Thoracic aorta (tissue), 2 donors: ENCODE measurements at places on chromosomes 4 and X.

- no peak for DNase-seq
Measured at GRCh38 chr4:145521282-145521681, 39.6 kb downstream of the SMAD1 start.

DNA sequence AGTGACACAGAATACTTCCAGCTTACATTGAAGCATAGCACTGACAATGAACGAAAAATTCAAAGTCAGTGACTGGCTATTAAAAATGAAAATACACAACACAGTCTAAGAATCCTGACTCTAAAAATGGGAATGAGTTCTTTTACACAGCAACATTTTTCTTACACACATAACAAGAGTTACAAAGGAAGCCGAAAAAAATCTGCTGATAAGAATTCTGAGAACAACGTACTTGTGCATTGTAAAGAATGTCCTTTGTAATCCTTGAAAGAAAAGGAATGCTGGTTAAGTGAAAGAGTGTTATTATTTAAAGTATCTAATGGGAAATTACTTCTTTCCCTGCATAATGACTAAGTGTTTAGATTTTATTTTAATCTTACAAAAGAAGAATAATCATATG, 199.4 kb downstream of the PRDM5 start:
- DNase-seq = no peak

DNA sequence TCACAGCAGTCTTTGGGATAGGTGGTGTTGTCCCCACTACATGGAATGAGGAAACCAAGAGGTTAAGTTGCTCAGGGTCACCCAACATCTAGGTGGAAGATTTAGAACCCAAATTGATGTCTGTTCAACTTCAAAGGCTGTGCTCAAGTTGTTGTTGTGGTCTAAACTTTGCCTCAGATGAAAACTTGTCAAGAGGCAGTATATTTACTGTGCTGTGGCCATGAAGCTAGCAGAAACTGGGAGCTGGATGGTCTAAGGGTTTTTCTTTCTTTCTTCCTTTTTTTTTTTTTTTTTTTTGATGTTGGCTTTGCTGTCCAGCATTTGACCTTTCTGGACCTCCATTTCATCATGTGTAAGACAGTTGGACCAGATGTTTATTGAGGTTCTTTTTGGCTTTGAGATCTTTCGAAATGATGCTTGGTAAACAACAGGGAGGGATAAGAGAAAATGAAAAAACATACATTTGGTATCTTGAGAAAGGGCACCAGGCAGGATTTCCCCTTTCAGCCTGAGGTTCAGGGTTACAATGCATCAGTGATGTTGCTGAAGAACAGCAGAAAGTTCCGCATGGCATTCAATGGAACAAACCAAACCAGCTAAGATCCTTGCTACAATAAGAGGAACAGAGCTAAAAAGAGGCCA, 166.2 kb upstream of the RPS6KA3 start:
- no peak for DNase-seq

DNA sequence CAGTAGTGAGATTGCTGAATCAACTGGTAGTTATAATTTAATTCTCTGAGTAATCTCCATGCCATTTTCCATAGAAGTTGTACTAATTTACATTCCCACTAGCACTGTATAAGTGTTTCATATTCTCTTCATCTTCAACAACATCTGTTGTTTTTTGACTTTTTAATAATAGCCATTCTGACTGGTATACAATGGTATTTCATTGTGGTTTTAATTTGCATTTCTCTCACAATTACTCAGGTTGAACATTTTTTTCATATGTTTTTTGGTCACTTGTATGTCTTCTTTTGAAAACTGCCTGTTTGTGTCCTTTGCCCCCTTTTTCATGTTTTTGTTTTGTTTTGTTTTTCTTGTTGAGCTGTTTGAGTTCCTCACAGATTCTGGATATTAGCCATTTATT, 880.2 kb downstream of the RAPGEF2 start:
- DNase-seq = no peak

DNA sequence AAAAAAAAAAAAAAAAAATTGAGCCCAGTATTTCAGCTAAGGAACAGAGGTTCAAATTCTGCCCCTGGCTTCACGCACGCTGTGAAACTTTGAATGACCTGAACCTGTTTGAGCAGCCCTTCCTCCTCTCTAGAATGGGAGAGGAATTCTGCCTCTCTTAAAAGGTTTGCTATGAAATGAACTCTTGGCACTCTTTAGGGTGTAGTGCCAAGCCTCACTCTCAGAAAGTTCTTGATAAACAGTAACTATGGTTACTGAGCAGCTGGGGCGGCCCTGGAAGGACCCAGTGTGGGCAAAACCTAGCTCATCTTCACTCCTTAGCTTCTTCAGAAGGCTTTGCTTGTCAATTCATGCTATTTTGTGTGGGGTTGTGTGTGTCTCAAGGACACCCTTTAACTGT, 73.7 kb downstream of the GEMIN8 start:
- no peak for DNase-seq

GRCh38 chrX:77788050-77788449, 2.0 kb upstream of the ATRX start:
- DNase-seq = no peak

DNA sequence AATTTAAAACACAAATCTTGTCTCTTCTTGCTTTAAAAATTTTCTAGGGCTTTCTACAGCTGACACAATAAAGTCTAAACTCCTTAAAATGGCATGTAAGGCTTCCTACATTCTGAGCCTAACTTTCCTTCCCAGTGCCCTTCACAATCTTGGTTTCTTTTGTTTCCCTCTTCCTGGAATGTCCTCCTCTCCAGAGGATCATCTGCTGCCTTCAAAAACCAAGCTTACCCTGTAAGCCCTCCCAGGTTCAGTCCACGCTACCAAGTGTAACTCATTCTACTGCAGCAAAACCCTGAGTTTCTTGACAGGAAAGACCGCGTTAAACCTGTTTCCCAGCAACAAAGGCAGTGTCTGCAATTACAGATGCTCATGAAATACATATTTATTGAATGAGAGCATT, 91.3 kb downstream of the SHISA3 start:
- no peak for DNase-seq

- no peak for DNase-seq
Measured at GRCh38 chr4:171348090-171348489, 465.1 kb upstream of the GALNTL6 start.

GRCh38 chr4:53039741-53040458, 177.8 kb downstream of the RASL11B start:
- DNase-seq = no peak

DNA sequence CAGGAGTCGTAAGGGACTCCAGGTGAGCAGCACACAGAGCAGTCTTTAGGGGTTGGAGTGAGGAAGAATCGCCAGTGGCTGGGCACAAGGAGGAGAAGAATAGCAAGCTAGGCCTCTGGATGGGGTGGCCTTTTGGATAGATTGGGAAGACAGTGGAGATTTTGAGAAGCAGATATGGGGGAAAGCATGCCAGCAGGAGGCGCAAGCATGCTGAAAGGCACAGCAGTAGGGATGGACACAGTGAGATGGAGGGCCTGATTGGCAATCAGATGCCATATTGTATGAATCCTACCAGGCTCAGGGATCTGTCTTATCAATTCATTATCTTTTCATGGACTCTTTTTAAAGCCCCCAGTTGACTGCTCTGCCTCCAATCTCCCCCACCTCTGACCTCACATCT, 60.4 kb upstream of the MAGEA4 start:
- DNase-seq = no peak

- DNase-seq = no peak
Measured at GRCh38 chr4:24073948-24074347, 184.1 kb upstream of the PPARGC1A start.

- no peak for DNase-seq
Measured at GRCh38 chr4:181821039-181822004, 421.9 kb upstream of the TENM3 start.

- DNase-seq = no peak
Measured at GRCh38 chrX:107204068-107204605, 2.1 kb downstream of the NUP62CL start.

DNA sequence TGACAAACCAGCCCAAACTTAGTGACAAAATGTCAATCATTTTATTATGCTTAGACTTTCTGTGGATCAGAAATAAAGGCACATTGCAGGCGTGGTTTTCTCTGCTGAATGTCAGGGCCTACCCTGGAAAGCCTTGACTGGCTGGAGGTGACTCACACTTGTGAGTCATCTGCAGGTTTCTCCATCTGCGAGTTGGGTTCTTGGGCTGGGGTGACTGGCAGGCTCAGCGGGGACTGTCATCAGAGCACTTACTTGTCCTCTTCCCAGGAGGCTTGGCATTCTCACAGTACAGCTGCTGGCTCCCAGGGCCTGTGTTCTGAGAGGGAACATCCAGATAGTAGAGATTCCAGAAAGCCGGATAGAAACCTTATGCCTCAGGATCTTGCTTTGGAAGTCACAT, 153.8 kb upstream of the AGA start:
- no peak for DNase-seq

DNA sequence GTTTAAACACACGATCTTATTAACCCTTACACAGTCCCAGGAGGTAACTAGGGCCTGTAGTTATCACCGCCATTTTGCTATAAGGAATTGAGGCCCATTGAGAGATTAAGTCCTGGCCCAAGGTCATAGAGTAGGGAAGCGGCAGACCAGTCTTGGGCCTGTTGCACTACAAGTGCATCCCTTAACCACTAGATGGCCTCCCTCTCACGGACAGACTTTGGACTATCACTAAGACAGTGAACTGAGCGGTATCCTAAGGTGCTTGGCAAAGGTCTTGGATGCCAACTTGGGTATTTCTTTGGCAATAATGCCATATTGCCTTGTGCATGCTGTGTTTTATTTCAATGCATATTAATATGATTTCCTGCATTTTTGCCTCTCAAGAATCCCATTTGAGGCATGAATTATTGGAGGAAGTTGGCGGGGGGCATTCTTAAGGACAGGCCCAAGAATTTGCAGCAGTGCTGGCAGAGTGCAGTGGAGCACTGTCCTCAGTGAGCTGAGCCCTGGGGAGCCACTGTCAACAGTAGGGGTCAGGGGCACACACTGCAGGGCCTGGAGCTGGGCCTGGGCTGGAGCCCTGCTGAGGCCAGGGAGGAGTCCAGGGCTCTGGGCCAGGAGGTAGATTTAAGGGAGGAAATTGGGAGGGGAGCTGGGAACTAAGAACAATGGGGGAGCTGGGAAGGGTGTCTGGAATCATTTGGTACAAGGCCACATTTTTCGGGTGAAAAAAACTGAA, 147.4 kb downstream of the SMIM20 start:
- no peak for DNase-seq

GRCh38 chr4:46425775-46426400, 36.0 kb upstream of the GABRA2 start:
- no peak for DNase-seq

- no peak for DNase-seq
Measured at GRCh38 chrX:24619647-24620046, 27.5 kb downstream of the PCYT1B start.

GRCh38 chrX:42751573-42751972, 26.4 kb downstream of the PPP1R2C start:
- no peak for DNase-seq

- DNase-seq = no peak
Measured at GRCh38 chrX:10603612-10604011, 16.8 kb downstream of the MID1 start.

DNA sequence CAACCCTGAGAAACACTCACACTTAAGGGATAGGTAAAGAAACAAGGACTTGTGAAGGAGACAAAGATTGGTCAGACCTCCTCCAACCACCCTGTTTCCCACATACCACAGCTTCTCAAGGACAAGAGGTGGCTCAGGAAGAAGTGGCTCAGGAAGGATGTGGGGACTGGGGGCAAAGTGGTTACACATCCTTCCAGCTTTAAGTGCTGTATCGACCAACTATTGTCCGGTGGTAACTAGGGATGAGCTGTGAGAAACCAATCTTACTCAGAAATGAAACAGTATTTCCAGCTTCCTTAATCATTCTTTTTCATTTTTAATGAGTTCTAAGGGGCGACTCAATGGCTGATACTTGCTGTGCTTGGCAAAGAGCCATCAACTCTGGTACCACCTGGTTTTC, 8.5 kb upstream of the LHFPL1 start:
- no peak for DNase-seq

- DNase-seq = no peak
Measured at GRCh38 chr4:99821918-99822503, 5.4 kb downstream of the DAPP1 start.

GRCh38 chrX:24085101-24085500, 30.3 kb downstream of the EIF2S3 start:
- no peak for DNase-seq

DNA sequence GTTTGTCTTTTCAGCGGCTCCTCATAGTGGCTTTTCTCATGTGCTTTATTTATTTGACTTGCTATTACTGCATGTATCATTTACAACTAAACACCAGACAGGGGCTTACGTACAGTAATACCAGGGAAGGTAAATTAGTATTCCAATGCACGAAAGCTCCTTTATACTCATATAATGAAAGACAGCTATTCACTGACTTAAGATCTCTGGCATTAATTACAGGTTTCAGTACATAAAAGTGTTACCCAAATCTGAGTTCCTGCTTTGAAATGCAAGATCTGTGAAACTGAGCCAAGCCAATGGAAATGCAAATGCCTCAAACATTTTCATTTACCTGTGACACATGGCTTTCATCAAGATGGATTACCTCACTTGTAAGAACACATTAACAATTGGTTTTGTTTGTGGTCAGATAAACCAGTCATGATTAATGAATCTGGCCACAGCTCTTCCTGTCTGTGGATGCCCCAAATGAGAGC, 107.2 kb downstream of the ANAPC4 start:
- DNase-seq = no peak

DNA sequence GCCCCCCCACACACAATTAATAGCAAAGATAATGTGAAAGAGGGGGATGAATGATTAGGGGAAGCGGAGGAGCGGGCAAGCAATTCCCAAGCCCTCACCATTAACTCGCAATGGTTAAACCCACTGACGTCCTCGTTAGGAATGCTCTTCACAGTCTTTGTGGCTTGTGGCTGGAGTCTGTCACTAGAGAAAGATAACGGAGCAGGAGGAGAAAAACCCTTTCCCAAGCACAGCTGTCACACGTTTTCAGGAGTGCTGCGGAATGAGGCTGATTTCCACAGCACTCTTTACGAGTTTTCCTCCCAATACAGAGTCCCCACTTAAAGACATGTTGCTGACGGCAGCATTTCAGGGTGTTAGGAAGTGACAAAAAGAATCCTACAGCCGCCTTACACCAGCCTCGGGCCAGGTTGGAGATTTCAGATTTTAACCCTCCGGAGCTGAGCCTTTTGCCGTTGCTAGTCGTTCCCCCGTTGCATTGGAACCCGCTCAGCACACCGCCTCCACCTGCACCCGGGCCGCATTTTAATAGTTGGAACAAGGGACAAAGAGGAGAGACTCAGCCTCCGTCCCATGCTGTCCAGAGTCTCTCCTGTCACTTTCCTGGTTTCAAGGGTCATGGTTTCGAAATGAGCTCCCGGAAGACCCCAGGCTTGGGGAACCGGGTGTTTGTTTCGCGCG, 92.2 kb downstream of the GEMIN8 start:
- no peak for DNase-seq

DNA sequence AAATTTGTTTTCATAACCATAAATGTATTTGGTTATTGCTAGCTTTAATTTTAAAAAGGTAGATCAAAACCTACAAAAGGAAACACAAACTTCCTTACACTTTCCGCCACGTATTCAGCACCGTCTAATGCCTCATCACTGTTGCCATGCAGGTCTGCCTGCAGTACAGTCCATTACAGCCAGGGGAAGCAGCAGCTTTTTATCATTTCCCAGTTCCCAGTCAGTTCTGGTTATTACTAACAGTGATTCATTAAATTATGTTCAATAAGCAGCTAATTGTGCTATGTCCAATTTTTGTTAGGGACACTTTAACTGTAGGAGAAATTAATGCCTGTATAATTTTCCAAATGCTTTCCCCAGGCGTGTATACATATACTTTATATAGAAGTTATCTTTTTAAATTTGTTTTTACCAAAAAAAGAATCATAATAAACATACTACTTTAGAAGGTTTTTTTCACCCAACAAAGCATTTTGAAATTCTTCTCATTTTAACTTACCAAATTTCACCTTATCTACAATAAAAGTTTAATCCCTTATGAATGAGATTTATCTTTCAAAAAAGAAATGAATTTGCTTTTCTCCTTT, 93.3 kb downstream of the ANXA3 start:
- DNase-seq = peak; percentile 6
